Thoracic aorta (tissue), 2 donors: ENCODE measurements at places on chromosomes 4 and X.

- H3K36me3 ChIP-seq, result no peaks in the 10 kb centered on the region
- H3K27me3 ChIP-seq, result no peaks in the 10 kb centered on the region
Measured at GRCh38 chrX:39356119-39356807, 555.0 kb downstream of the MID1IP1 start.

- H3K27ac ChIP-seq, result peak within 1 kb of the TSS; percentile 47
- H3K4me1 ChIP-seq, result no peaks in the 10 kb centered on the region
- H3K27me3 ChIP-seq, result no peaks in the 10 kb centered on the region
- no peaks in the 10 kb centered on the region for H3K36me3 ChIP-seq
- H3K4me3 ChIP-seq, result peak within 1 kb of the TSS; percentile 77
Measured at GRCh38 chrX:50813843-50814661, at the start of gene SHROOM4. TSS of gene SHROOM4 (minus strand) at chrX:50814194. CDS start at chrX:50814018, 176 bp downstream.

GRCh38 chrX:15750611-15751154 lies 12.6 kb downstream of the CA5B start:
- H3K27ac ChIP-seq, result peak overlapping the region; percentile 77
- H3K4me3 ChIP-seq, result peak overlapping the region; percentile 41
- no peak for DNase-seq
- peaks cover 30% of the 10 kb centered on the region for H3K4me1 ChIP-seq
- H3K36me3 ChIP-seq, result no peaks in the 10 kb centered on the region

- no peaks in the 10 kb centered on the region for H3K27me3 ChIP-seq
- no peak overlapping the region for H3K27ac ChIP-seq
- no peak overlapping the region for H3K4me3 ChIP-seq
- peaks cover 5% of the 10 kb centered on the region for H3K4me1 ChIP-seq
- DNase-seq, result no peak
Measured at GRCh38 chr4:87211249-87211952, 9.0 kb downstream of the KLHL8 start.

DNA sequence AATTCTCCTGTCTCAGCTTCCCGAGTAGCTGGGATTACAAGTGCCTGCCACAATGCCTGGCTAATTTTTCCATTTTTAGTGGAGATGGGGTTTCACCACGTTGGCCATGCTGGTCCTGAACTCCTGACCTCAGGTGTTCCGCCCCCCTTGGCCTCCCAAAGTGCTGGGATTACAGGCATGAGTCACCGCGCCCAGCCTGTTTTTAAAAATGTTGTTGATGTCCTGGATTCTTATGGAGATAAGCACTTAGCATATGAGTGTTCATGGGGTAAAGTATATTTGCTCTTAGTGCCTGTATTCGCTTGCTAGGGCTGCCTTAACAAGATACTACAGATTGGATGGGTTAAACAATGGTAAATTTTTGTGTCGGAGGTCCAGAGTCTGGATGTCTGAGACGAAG lies 91.7 kb downstream of the CEP44 start:
- H3K36me3 ChIP-seq, result no peaks in the 10 kb centered on the region
- H3K27me3 ChIP-seq, result no peaks in the 10 kb centered on the region
- no peak for DNase-seq
- H3K4me1 ChIP-seq, result no peaks in the 10 kb centered on the region

DNA sequence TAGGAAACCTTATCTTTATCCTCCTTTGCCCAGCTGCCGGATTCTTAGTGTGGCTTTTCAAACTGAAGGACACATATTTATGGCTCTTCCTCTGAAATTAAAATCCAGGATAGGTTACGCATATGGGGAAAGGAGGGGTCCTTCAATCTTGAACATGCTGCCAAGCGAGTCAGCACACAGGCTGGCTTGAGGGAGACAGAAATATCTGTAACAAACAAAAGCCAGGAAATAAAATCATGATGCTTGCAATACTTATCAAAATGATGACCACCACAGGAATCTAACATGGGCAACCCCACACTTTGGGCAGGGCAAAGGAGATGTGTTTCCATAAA lies 196.4 kb upstream of the LDB2 start:
- no peak overlapping the region for H3K4me3 ChIP-seq
- H3K27ac ChIP-seq, result no peak overlapping the region
- no peaks in the 10 kb centered on the region for H3K36me3 ChIP-seq
- DNase-seq, result no peak
- H3K27me3 ChIP-seq, result no peaks in the 10 kb centered on the region
- no peaks in the 10 kb centered on the region for H3K4me1 ChIP-seq
